ENCODE measurements at places on chromosomes 12 and 14.

- no peaks in the 10 kb centered on the region for H3K4me1 ChIP-seq
- no peak overlapping the region for H3K27ac ChIP-seq
- H3K27me3 ChIP-seq: peaks cover 36% of the 10 kb centered on the region
- H3K36me3 ChIP-seq: no peaks in the 10 kb centered on the region
- no peak overlapping the region for H3K4me3 ChIP-seq
Observed at GRCh38 chr14:76837524-76837923, 11.3 kb downstream of the LRRC74A start.

GRCh38 chr14:27056586-27056985 lies 458.8 kb upstream of the NOVA1 start:
- no peak overlapping the region for H3K27ac ChIP-seq
- no peaks in the 10 kb centered on the region for H3K27me3 ChIP-seq
- no peak for DNase-seq
- no peak overlapping the region for H3K4me3 ChIP-seq
- no peaks in the 10 kb centered on the region for H3K36me3 ChIP-seq

- DNase-seq: no peak
- no peaks in the 10 kb centered on the region for H3K36me3 ChIP-seq
- peak overlapping the region; percentile 2 for H3K4me3 ChIP-seq
- H3K4me1 ChIP-seq: no peaks in the 10 kb centered on the region
Observed at GRCh38 chr12:50032854-50033581, 7.7 kb upstream of the RACGAP1 start.

DNA sequence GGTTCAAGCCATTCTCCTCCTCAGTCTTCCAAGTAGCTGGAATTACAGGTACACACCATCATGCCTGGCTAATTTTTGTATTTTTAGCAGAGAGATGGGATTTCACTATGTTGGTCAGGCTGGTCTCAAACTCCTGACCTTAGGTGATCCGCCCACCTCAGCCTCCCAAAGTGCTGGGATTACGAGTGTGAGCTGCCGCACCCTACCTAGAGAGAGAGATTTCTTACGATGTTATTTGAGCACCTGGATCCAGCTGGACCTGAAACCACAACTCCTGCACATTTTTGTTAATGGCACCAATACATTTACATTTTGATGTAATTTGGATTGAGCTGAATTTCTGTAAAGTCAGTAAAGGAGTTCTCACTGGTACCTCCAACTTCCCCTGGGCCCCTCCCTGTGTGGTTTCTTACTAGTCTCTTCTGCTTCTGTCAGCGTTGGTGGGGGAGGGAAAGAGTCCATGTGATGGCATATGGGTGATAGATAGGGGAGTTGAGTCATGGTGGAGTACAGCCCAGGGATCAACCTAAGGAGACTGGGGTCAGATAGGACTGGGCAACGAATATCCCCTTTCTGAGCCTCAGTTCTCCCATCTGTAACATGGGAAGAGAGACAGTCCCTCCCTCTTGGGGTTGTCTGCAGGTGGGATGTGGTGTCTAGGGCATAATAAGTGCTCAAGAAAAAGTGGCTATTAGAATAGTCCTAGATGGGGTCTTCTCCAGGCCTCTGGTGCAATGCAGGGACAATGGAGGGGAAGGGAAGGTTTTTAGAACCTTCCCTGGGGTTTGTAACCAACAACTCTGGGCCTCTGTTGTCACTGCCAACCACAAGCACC lies 83.3 kb upstream of the MED13L start:
- H3K27ac ChIP-seq: no peak overlapping the region
- peak overlapping the region; percentile 37 for H3K4me3 ChIP-seq
- H3K27me3 ChIP-seq: no peaks in the 10 kb centered on the region
- H3K36me3 ChIP-seq: peaks cover 7% of the 10 kb centered on the region
- no peak for DNase-seq

DNA sequence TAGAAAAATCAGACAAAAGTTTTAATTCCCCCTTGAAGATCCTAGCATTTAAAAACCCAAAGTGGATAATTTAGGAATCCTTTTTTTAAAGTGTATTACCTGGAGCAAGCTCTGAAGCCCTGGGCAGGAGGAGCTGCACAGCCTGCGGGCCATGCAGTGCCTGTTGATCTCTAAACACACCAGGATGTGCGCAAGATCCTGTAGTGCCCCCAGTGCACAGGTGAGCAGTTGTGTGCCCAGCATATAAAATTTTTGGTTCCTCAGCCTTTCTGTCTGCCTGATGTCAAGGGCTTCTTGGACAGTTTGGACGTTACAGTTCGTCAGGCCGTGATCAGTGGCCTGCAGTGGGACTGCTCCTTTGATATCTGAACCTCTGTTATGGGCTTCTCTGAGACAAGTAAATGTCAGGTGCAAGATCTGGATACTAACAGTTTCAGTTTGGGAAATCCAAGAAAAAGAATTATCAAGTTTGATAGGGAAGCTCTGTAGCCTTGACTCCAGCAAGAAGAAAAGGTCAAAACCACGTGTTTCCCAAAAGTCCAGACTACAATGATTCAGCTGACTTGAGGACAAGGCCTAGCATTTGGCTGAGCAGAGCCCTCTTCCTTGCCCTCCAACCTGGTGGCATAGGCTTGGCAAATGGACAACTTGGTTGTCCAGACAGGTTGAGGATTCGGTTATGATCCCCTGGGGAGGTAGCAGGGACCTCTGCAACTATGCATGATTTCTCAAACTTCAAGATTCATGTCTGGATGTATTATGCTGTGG lies 1.0 kb downstream of the ATXN7L3B start:
- peak overlapping the region; percentile 96 for H3K4me3 ChIP-seq
- H3K27ac ChIP-seq: peak overlapping the region; percentile 100
- H3K4me1 ChIP-seq: peaks cover 58% of the 10 kb centered on the region
- H3K36me3 ChIP-seq: peaks cover 34% of the 10 kb centered on the region

DNA sequence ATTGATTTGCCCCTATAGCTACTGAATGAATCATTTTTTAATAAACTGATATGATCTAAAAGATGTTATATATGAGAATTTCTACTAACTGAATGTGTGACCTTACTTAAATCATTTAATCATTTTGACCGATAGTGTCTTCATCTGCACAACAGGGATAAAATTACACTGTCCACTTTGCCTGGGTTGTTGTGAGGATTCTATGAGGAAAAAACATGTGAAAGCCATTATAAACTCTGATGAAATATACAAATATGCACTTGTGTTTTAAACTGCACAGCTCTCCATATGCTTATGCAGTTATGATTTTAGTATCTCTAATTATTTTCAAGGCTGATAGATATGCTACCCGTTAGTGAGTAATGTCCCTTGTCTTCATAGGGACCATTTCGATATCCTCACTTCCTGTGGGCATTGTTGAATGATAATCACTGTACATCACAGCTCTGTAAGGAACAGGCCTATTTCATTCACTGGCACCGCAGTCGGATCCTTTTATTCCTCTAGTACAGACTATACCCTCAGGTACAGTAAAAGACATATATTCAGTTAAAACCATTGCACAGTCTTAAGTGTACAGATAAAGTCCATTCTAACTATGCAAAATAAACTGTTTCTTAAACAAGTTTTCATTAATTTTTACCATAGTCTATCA lies 88.7 kb upstream of the RAP1B start:
- no peak overlapping the region for H3K27ac ChIP-seq
- no peak for DNase-seq
- no peaks in the 10 kb centered on the region for H3K27me3 ChIP-seq
- H3K36me3 ChIP-seq: no peaks in the 10 kb centered on the region
- no peak overlapping the region for H3K4me3 ChIP-seq

DNA sequence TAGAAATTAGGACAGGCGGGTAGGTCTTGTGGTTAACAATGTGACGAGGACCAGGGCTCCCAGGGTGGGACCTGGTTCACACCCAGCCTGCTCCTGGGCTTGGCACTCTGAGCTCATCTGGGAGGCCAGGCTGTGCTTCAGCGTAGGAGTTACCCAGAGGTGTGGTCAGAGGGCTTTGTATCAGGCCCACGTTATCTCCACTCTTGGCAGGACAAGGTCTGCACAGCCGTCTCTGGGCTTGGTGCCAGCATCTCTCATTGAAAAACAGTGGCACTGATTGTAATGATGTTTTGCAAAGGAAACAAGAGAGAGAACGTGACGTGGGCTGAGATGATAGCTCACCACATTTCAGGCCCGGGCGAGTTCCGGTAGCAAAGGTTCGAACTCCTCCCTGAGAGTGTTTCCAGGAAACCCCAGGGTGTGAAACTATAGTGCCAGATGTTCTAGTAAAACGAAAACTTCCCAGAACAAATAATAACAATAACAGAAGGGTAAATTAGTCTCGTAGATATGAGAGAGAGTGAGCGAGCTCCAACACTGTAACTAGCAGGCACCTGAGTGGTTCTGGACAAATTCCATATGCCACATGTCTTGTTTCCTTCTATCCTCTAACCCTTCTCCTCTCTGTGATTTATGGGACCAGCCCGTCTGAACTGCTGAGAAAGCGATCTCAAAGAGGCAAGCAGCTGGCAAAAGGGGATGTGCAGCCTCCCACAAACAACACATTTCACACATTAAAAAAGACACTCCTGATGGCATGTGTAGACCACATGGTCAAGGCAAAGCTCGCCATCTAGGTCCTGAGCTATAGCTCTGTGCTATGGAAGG lies 227.3 kb downstream of the KTN1 start:
- DNase-seq: peak; percentile 60
- H3K4me1 ChIP-seq: peaks cover 44% of the 10 kb centered on the region
- peak overlapping the region; percentile 60 for H3K4me3 ChIP-seq
- H3K27me3 ChIP-seq: no peaks in the 10 kb centered on the region

GRCh38 chr14:104919993-104920315 lies 4.7 kb upstream of the PLD4 start:
- DNase-seq: no peak
- H3K4me1 ChIP-seq: no peaks in the 10 kb centered on the region
- no peak overlapping the region for H3K4me3 ChIP-seq
- H3K36me3 ChIP-seq: no peaks in the 10 kb centered on the region
- no peak overlapping the region for H3K27ac ChIP-seq

GRCh38 chr12:905261-906031 lies 44.0 kb downstream of the RAD52 start:
- no peaks in the 10 kb centered on the region for H3K27me3 ChIP-seq
- H3K36me3 ChIP-seq: peaks cover 76% of the 10 kb centered on the region

DNA sequence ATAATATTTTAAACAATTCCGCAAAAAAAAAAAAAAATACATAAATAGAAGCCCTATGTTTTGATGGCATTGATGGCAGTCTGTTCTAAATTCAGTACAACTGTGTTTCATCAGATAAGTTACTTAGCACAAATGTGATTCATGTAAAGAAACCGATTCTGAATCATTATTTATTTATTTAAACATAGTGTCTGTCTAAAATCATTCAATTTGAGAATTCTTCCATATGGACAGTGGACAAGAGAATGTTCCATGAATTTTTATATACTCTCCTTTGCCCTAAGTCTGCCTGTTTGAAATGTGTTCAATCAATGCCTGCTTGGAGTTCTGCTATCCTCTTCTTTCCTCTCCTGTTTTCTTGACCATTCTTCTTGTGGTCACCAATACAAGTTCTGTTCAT lies 126.5 kb downstream of the PDE3A start:
- H3K27me3 ChIP-seq: no peaks in the 10 kb centered on the region
- H3K4me1 ChIP-seq: no peaks in the 10 kb centered on the region
- H3K4me3 ChIP-seq: no peak overlapping the region
- H3K36me3 ChIP-seq: no peaks in the 10 kb centered on the region
- no peak for DNase-seq

GRCh38 chr14:89833120-89833532 lies 121.4 kb downstream of the EFCAB11 start:
- H3K27ac ChIP-seq: no peak overlapping the region
- H3K4me3 ChIP-seq: no peak overlapping the region
- DNase-seq: no peak
- H3K27me3 ChIP-seq: no peaks in the 10 kb centered on the region

DNA sequence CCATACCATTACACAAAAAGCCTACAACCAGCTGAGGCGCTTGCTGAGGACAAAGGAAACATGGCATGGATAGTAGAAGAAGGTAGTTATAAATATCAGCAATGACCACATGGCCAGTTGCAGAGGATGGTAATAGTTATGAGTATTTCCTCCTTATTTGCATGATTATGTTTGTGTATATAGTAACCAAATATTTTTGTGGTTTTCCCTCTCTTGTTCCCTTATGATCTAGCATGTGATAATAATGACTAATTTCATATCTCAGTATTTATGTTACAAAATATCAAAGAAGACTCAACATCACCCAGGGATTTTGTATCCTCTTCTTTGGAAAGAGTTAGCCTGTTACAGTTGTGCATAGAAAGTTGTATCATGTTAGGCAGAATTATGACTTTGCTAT lies 13.5 kb upstream of the CATSPERB start:
- DNase-seq: no peak
- H3K4me3 ChIP-seq: no peak overlapping the region
- H3K4me1 ChIP-seq: no peaks in the 10 kb centered on the region

GRCh38 chr14:53955671-53956426 lies 776 bp downstream of the BMP4 start:
- H3K27me3 ChIP-seq: peaks cover 74% of the 10 kb centered on the region
- peaks cover 2% of the 10 kb centered on the region for H3K36me3 ChIP-seq
- no peaks in the 10 kb centered on the region for H3K4me1 ChIP-seq
- H3K4me3 ChIP-seq: peak overlapping the region; percentile 75
- peak overlapping the region; percentile 65 for H3K27ac ChIP-seq

Data from central memory CD8-positive, alpha-beta T cell (primary cell).